ENCODE measurements at places on chromosomes 5 and 9. TPM values are rescaled to one million over a fixed set of nuclear protein-coding genes. Genes with fewer than 3 reads are reported as not detected.

DNA sequence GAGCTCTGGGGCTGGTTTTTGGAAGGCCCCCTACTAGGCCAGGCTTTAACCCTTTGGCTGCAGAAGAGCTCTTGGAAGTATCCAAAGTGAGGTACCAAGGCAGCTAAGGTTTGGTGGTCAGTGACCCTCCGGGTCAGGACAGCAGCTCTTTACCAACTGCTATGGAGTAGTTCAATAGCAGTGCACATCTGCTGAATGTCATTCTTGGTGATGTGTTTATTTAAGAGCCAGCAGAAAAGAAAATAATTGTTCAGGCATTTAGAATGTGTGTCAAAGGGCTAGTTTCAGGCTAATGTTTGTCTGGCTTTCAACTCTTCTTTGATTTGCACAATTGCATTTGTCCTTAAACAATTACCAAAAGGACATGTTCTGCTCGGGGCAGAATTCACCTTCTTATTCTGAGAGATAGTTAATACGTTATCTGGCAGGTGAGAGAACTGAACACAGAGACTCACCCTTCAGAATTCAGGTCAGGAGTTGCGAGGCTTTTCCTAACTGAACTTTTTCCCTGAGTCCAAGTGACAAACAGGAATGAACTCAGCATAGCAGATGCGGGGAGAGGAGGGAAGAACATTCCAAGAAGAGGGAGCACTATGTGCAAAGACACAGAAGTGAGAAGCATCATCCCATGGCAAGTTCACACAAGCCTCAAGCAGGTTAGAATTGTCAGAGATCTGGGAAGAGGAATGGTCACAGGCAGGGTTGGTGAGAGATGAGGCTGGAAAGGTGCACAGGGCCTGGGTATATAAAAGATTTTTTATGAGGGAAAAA lies 556.7 kb upstream of the TLE4 start:
- DNase-seq: no peak

FBXL7 gene
- total RNA-seq: 19.9 TPM

DNA sequence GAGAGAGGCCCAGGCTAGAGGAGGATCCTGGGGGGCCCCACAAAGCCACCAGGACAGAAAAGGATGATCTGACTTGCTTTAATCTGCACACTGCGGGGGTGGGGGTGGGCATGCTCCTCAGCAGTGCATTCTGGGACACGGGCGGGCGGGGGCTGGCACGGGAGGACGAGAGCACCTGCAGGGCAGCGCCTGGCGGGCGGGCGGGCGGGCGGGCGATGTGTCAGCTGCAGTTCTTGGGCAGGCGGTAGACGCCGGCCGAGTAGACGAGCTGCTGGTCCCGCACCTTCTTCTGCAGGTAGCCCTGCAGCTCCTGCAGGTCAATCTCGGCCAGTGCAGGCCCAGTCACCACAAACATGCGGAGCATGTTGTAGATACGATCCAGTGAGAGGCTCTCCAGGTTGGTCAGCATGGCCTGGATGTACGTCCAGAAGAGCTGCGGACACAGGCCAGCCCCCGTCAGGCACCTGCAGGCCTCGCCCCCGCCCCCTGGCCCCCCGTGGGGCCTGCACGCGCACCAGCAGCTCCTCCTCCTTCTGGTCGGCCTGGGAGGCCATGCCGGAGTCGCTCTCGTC lies 3.0 kb upstream of the TMEM210 start:
- no peak for DNase-seq

DNA sequence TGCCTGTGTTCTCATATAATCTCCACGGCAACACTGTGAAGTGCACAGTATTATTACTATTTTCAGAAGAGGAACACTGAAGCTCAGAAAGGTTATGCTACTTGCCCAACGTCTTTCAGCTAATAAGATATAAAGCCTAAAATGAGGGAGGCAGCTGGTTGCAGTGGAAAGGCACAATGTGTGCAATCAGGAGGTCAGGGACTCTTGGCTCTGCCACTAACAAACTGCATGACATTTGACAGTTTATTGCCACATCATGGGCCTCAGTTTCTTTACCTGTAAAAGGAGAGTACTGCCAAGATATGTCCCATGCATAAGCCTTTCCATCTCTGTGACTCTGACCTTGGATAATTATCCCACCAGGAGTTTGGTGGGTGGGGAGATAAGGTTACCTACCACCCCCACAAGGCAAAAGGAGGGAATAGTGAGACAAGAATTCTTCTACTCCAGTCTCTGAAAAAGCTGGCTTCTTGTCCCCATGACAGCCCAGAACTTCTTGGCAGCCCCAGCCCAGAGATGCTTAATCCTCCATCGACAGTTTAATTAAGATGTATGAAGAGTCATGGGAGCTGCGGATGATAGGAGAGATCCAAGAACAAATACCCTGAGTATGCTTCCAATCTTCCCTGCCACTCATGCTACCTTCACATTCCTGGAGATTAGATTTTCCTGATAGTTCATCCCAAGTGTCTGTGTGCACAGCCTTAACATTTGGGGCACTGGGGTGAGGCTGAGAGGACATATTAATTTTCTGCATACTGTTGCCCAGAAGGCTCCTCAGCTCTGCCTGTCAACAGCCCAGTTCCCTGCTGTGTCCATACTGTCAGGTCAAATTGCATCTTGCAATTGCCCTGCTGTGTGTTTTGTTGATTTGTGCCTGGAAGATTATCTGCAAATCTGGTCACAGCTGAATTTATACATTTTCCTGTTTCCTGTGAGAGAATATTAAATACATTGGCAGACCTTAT lies 271.2 kb downstream of the FAM114A2 start:
- DNase-seq: no peak

GRCh38 chr9:97601228-97601898 lies 31.8 kb downstream of the TSTD2 start:
- DNase-seq: no peak

GRCh38 chr5:176535101-176535663 lies 2.0 kb downstream of the RNF44 start:
- peak; percentile 45 for DNase-seq

DMRTA1 gene
- total RNA-seq: 0.39 TPM

CDC20B gene
- not detected for total RNA-seq

GRCh38 chr9:99118782-99119466 lies 14.0 kb downstream of the TGFBR1 start:
- no peak for DNase-seq

DNA sequence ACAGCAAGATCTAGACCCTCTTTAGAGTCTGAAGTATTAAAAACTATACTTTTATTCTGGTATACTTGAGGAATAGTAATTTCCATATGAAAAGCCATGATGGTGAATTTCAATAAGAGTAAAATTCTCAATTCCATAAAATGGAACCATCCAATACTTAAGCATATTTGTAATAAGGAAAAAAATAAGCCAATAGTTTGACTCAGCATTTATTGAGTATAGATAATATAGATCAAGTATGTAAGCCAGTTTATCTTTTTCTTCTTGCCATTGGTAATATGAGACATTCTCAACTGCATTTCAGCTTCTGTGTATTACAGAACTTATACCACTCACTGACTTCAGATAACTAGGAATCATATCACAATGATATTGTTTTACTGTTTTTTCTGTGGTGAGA lies 361.0 kb downstream of the SLCO4C1 start:
- DNase-seq: no peak

ZFR gene
- total RNA-seq: 62.9 TPM

- no peak for DNase-seq
Measured at GRCh38 chr5:124941051-124942049, 194.9 kb upstream of the ZNF608 start.

- no peak for DNase-seq
Measured at GRCh38 chr5:16578474-16578883, 38.3 kb downstream of the RETREG1 start.

DNA sequence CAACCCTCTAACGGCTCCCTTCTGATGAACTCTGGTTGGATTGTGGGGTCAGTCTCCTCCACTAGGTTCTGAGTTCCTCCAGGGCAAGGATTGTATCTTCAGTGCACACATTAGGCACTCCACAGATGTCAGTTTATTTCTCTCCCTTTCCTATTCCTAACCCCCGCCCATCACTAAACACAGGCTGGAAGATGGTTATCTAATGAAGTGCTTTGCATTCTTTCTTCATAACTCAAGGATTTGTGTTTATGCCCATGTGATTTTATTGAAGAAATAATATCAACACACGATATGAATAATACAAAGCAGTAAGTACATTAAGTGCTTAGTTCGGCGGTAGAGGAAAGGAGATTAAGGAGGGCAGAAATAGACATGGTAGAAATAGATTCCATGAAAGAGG lies 4.4 kb upstream of the CREBRF start:
- no peak for DNase-seq

MCCC2 gene
- total RNA-seq: 26.9 TPM

KCNN2 gene
- 0.57 TPM for total RNA-seq

HSD17B3 gene
- total RNA-seq: 2.2 TPM

Measured in aorta (tissue), 5 donors.